ENCODE measurements at places on chromosomes 7 and 10.

DNA sequence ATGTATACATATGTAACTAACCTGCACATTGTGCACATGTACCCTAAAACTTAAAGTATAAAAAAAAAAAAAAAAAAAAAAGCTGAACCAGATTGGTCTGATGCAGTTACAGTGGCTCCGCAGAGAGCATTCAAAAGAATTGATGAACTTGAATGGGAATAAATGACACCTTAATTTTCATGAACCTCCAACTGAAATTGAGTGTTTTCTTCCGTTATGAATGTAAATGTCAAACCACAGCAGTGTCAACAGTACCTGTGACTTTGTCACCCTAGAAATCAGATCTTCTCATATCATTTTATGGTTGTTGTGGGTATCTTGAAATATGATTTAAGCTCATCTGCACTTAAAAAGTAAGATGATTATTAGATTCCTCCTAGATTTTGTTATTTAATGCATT, 32.7 kb upstream of the SRGN start:
- DNase-seq = no peak

DNA sequence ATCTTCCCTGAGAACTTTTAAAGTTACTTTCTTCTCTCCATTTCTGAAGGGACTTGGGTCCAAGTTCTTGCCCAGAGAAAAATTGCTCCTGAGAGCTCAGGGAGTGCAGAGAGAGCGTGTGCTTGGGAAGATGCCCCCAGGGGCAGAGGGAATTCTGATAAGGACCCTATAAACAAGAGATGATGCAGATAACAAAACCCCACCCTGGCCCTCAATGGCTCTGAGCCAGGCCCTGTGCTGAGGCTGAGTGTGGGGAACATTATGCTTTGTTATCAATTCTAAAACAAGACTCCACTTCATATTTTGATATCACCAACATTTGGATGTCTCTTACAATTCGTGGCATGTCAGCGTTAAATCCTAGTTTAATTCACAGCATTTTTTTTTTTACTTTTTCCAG, 34.4 kb upstream of the HABP2 start:
- DNase-seq = no peak

GRCh38 chr7:158443688-158444483, 143.7 kb downstream of the PTPRN2 start:
- DNase-seq = no peak

DNA sequence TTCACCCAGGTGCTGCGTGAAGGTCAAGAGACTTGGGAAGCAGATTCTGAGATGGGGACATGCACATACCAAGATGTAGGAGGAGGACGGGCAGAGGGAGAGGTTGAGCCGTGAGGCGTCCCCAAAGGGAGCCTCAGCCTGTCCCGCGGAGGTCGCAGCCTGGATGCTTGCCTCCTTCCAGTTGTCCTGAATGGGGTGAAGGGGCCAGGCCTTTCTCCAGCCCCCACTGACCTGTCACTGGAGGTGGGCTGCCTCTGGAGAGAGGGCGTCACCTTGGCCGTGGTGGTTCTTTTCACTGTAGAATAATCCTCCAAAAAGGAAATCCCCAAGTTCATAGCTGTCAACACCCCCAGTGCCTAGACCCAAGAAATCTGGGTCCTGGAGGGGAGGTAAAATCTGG, 283.0 kb upstream of the VSTM2A start:
- DNase-seq = no peak

DNA sequence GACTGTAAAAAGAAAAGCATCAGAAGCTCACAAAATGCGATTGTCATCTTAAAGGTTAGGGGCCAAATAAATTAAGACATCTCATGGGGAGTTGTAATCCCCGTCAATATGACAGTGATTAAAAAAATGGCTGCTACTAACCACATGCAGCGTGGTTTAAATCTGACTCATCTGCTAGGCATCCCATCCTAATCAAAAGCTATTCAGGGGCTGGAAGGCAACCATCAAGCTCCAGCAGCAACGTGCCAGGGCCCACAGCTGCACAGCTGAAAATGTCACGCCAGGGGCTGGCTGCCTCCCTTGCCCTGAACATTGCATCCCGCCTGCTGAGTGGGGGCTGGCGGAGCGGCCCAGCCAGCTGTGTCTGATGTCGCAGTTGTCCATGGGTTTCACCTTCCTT, 66.3 kb upstream of the FRMD4A start:
- no peak for DNase-seq

DNA sequence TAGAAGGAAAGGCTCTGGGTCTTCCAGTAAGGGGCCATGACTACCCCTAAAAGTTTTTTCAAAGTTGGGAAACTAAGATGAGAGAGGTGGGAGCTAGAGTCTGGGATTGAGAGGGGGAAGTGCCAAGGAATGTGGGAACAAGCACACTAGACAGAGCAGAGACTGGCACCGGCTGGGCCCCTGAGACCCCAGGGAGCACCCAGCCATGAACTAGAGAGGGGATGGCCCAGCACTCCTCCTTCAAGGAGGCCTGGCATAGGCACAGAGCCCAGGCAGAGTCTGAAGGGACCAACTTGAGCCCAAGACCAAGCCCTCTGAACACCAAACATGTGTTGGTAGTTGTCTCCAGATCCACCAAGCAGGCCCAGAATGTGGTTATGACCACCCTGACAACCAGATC, 119.0 kb downstream of the GRID1 start:
- no peak for DNase-seq

GRCh38 chr7:57177856-57178767, 45.9 kb upstream of the ZNF479 start:
- DNase-seq = no peak

DNA sequence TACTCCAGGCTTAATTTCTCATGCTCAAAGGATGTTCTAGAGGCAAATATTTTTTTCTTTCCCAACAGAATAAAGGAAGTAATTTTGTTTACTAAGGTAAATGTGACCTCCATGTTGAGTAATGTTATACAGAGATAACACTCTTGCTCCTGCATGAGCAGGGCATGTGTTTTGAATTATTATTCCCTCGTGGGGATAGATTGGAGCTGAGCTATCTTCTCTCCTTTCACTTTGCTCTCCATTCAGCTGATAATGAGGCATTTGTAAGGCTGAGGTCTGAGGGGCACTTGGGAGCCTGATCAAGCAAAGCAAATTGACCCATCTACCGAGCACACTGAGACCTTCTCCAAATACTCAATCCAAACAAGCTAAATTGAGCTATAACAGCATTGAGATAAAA, 50.7 kb upstream of the GHITM start:
- DNase-seq = no peak

- DNase-seq = no peak
Observed at GRCh38 chr7:6654113-6654841, 17.2 kb downstream of the ZNF316 start.

DNA sequence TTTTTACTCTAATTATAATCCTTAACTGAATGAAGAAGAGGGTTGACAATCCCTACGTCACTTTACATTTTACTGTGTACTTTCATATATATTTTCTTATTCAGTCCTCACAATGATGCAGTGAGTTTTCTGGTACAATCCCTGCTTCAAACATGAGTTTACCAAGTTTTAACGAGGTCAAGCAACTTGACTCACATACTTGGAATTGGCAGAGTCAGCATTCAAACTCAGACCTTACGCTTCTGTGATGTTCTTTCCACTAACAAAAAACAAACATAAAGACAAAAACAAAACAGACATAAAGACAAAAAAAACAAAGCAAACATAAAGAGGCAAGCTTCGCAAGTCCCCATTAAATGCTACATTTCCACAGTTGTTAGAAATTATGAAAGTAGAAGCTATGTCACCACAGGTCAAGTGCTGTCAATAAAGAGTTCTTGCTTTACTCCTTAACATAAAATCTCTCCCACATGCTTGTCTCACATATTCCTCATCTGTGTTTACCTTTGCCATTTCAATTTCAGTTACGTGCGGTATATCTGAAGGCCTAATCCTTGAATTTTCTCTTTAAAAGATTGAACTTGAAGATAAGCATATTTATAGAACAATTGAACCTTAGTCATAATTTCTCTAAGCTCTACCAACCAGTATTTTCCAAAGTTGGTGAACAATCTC, 217.3 kb downstream of the CELF2 start:
- DNase-seq = no peak

DNA sequence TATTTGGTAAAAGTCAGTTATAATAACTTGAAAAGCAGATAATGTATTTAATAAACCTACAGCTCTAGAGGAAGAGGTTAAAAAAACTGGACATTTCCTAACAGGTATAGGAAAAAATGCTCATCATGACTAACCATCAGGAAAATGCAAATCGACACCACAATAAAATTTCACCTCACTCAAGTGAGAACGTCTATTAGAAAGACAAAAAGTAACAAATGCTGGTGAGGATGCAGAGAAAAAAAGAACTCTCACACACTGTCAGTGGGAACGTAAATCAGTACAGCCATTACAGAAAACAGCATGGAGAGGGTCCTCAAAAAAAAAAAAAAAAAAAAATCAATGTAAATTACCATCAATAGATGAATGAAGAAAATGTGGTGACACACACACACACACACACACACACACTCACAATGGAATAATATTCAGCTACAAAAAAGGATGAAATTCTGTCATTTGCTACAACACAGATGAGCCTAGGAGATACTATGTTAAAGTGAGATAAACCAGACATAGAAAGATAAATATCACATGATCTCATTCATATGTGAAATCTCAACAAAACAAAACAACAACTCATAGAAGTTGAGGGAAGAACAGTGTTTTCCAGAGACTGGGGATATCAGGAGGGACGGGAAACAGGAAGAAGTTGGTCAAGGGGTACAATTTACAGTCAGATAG, 20.1 kb downstream of the EPC1 start:
- no peak for DNase-seq

- DNase-seq = no peak
Observed at GRCh38 chr10:4511509-4511908, 314.5 kb upstream of the AKR1E2 start.

GRCh38 chr10:17022896-17023295, 106.7 kb downstream of the CUBN start:
- no peak for DNase-seq

GRCh38 chr7:105664816-105665525, 83.7 kb upstream of the EFCAB10 start:
- DNase-seq = peak; percentile 87

DNA sequence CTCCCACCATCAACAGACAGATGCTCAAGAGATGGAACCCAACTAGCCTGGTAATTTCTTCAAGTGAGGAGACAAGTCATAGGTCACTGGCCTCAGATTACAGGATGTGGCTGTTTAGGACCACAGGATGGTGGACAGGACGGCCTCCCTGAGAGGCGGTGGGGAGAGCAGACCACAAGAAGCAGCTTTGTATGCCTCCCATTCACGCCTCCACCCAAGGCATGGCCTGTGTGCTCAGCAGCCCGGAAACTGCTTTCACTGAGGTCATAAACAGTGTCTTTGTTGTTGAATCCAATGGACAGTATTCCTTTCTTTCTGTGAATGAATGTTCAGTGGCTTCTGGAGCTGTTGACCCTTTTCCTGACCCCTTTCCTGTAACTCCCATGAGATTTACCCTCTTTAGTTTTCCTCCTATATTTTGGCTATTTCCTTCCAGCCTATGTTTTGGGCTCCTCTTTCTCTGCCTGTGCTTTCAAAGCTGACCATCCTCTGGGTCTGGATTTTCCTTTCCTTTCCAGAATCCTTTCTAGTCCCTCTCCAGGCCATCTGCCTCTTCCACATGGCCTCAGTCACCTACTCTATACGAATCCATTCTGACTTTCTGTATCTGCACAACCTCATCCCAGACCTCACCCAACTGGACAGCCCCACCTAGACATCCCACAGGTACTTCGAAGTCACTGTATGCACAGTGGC, 32.4 kb upstream of the INPP5F start:
- no peak for DNase-seq

GRCh38 chr7:126499481-126499880, 753.3 kb downstream of the GRM8 start:
- no peak for DNase-seq

DNA sequence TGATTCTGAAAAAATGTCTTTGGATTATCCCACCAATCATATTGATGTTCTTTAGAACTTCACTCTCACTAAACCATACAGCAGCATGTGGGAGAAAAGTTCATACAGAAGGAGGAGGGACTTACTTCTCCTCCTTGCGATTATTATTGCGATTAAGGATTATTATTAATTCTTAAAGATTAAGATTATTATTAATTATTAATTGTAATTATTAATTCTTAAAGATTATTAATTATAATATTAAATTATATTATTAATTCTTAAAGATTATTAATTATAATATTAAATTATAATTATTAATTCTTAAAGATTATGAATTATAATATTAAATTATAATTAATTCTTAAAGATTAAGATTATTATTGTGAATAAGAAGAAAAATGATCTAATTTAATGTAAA, 80.5 kb downstream of the MACC1 start:
- no peak for DNase-seq

DNA sequence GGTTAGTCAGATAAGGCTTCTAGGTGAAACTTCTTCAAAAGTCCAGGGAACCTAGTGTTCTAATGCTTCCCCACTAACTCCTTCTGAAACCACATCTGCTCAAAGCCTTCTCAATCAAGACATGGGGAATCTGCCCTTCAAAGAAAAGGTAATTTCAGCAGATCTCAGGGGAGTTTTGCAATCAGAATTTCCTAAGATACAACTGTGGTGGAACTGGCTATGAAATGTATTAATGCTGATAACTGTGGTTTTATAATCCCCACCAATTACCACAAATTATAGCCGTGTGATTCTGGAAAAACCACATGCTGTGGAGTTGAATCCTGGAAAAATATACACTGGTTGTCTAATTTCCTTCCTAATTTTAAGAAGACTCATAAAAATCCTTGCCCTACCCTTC, 233.8 kb downstream of the SORCS1 start:
- DNase-seq = no peak

- DNase-seq = peak; percentile 67
Observed at GRCh38 chr10:123583639-123584418, 82.3 kb upstream of the GPR26 start.

GRCh38 chr7:112622159-112622715, 141.4 kb downstream of the LSMEM1 start:
- no peak for DNase-seq

- no peak for DNase-seq
Observed at GRCh38 chr7:29956487-29956836, 33.1 kb downstream of the SCRN1 start.

GRCh38 chr10:117374506-117375359, 507 bp downstream of the PDZD8 start:
- no peak for DNase-seq

DNA sequence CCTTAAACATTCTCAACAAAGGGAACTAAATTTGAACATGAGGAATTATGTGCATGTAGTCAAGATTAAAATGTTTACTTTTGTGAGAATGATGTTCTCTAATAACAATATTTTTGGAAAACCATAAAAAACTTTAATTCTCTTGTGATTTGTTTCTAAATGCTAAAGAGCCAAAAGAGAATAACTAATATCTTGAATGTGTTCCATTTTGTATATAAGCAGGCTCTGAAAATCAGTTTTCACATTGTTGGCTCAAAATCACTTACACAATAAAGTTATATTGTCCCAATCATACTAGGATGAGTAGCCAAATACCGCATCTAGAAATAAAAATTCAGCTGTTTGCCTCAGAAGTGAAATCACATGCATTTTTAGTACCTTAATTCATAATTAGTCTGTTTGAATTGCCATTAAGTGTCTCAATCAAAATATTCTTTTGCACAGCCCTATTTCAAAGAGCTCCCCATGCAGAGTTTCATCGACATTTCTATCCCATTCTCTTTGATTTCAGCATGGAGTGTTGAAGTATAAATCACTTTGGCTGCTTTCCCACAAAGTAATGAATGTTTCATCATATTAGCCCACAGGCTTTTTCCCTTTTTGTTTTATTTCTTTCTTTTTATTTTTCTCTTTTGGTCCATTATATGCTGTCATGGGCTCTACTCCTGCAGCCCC, 420.3 kb upstream of the POM121L12 start:
- DNase-seq = no peak
